ENCODE measurements at places on chromosomes 5 and 9.

GRCh38 chr5:88486431-88486830, 217.8 kb upstream of the TMEM161B start:
- DNase-seq: no peak

DNA sequence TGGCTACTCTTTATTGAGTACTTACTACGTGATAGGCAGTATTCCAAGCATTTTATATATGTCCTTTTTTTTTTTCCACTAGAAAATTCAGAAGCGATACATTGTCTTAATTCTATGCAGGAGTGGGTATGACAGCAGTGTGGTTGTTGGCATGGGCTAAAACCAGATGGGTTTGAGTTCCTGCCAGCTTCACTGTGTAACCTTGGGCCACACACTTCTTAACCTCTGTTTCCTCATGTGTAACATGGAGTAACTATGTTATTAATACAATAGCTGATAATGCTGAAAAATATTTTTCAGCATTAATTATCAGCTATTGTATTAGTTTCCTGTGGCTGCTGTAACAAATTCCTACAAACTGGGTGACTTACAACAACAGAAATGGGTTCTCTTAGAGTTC, 12.0 kb downstream of the SNX18 start:
- DNase-seq: no peak

DNA sequence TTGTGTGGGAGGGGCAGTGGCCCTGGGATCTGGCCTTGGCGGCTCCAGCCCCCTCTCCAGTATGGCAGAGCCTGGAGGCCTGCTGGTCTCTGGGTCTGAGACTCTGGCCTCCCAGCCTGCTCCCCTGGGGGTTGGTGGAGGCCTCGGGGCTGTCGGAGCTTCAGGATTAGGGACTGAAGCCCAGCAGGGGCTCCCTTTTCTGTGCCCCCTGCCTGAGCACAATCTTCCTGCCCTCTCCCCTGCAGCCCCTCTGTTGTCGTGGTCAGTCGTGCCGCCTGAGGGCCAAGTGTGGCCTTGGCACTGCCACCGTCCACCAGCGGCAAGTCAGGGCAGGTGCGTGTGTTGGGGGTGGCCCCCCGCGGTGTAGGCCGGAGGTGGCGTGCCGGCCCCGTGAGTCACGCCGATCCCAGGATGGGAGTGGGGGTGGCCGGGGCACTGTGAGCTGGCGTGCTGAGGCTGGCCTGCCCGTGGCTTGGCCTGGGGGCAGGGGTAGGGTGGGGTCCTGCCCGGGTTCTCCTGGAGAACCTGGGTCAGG, 53.6 kb downstream of the RXRA start:
- peak; percentile 20 for DNase-seq

DNA sequence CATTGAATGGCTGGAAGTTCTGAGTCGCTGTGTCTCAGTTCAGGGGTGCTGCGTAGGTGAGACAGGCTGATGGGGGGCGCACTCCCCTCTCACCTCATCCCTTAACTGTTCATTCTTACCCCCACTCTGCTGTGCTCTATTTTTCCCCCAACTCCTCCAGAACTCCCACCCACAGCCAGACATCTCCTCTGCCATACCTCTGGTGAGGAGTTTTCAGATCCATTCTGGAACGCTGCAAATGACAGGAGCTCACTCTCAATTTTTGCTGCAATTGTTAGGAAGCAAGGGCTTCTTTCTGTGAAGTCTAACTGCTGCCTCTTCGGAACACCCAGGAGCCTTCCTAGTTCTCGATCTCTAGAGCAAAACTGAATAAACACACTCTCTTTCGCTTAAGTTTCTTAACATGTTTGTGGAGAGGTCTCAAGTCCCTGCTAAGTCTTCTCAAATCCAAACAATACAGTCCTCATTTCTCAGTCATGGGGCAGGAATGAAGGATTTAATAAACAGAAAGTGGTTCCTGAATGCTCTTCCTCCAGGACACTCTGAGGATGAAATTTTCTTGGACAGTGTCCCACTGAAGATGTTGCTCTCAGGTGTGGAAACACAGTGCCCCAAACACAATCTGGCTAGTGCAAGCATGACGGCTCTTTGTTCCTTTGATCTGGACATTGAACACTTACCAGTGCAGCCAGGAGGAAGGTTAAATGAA, 387.7 kb downstream of the KDM4C start:
- DNase-seq: no peak

- DNase-seq: peak; percentile 38
Observed at GRCh38 chr5:120297616-120298015, 166.5 kb upstream of the PRR16 start.

- DNase-seq: peak; percentile 88
Observed at GRCh38 chr5:96516631-96517071, 83.6 kb upstream of the PCSK1 start.

DNA sequence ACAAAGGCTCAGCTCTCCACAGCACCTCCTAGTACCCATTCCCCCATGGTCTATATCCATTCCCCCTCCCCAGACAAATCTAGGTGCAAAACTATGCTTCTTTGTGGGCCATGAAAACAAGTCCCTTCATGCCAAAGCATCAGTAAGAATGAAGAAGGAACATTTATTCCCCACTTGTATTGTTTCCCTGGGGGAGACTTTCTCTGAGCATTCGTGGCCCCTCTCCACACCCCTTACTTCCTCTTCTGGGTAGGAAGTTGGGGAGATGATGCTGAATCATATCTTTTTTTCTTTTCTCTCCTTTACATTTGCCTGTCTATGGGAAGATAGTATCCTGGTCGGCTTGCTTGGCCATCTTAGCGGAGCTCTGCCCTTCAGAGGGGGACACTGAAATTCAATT, 246.8 kb downstream of the NSG2 start:
- DNase-seq: no peak

- no peak for DNase-seq
Observed at GRCh38 chr5:72035831-72036230, 71.4 kb upstream of the MAP1B start.

DNA sequence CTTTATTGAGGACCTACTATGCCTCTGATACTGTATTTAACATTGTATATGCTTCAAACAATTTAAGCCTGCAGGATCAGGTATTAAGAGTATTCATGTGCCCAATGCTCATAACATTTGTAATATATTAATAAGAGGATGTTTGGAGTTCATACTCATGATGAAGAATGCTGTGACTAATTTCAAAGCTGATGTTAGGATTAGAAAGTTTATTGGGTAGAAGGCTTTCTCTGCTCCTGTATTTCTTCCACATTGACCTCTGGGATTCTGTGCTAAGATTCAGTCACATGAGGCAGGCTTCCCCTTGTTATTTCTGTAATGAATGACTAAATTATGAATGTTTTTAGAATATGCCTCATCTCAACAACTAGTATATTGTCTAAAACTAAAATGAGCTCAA, 456.4 kb downstream of the NFIB start:
- DNase-seq: peak; percentile 84

- DNase-seq: no peak
Observed at GRCh38 chr9:100869326-100869725, 159.2 kb upstream of the PLPPR1 start.

GRCh38 chr9:117494401-117495090, 79.7 kb upstream of the ASTN2 start:
- DNase-seq: no peak

DNA sequence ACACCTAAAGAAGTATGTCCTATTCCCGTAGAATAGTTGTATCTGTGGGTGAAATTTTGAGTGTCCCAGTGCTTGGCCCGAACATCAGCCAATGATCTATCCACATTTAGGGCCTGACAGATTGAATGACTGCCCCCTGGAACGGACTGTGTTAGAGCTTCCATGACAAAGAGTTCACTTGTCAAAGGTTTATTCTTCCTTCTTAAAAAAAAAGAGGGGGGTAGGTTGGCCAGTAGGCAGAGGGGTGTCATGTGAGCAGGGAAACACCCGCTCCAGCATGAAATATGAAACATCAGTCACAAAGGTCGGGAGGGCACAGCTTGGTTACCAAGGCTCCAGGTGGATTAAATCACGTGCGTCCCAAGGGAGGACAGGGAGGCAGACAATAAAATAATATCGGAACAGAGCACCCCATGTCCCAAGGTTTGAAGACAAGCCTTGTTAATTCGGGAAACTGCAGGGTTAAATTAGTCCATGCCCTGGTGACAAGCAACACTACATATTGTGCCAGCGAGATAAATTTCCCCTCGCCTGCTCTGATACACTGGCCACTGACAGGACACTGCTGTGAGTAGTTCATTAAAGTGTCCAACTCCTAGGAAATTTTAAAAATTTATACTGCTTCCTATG, 401.2 kb downstream of the IRX1 start:
- DNase-seq: no peak

DNA sequence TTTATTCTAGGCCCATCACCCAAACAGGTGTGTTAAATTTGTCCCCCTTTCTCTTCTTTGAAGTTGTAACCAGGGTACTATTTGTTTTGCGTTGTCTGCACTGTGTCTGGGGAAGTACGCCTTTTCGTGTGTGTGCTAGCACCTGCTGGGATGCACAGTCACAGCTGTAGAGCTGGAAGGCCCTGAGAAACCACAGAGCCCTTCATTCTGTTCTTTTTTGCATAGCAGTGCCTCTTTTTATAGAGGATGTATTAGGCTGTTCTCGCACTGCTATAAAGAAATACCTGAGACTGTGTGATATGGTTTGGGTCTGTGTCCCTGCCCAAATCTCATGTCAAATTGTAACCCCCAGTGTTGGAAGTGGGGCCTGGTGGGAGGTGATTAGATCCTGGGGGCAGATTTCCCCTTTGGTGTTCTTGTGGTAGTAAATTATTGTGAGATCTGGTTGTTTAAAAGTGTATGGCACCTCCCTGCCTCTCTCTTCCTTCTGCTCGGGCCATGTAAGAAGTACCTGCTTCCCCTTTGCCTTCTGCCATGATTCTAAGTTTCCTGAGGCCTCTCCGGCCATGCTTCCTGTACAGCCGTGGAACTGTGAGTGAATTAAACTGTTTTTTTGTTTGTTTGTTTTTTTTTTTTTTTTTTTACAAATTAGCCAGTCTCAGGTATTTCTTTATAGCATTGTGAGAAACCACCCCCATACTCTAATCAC, 14.0 kb downstream of the SEC61B start:
- DNase-seq: no peak

- no peak for DNase-seq
Observed at GRCh38 chr5:13558408-13558807, 386.1 kb downstream of the DNAH5 start.

- no peak for DNase-seq
Observed at GRCh38 chr9:78668148-78668832, 371.4 kb downstream of the PSAT1 start.

GRCh38 chr9:20087481-20087880, 298.6 kb upstream of the SLC24A2 start:
- peak; percentile 41 for DNase-seq

GRCh38 chr5:98443881-98444280, 329.6 kb upstream of the RGMB start:
- no peak for DNase-seq

DNA sequence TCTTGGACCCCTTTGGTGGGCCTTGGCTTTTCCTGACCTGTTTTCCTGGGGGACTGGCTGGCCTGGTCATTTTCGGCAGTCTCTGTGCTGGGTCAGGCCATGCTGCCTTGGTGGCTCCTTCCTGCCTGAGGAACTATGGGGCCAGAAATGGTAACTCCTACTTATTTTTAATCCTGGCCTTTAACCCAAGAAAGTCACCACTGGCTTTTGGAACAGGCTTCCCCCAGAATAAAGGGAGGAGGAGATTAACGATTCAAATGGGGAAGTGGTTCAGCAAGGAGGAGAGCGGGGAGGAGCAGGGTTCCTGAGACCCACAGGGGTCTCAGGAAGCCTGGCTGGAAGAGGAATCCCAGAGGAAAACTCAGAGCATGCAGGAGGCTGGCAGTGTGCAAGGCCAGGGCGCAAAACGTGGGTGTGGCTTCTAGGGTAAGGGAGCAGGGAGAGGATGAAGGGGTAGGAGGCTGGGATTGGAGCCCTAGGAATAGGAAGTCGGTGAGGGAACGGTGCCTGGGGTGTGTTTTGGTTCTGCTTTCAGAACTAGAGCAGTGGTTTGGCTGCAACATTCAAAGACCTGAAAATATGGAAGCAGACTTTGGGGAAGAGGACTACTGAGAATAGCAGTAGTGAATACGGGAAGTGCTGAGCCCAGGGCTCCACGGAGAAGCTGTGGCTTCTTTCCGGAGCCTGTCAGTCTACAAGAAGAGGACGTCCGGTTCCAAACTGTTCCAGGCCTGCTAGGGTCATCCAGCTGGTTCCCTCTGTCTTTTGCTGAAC, 271.1 kb upstream of the KLF4 start:
- DNase-seq: no peak

- no peak for DNase-seq
Observed at GRCh38 chr9:7592321-7593316, 207.0 kb downstream of the DMAC1 start.

GRCh38 chr5:52789851-52790250, 2.1 kb downstream of the ITGA1 start:
- no peak for DNase-seq

GRCh38 chr5:59537961-59538749, 355.4 kb downstream of the PDE4D start:
- DNase-seq: no peak

- DNase-seq: peak; percentile 40
Observed at GRCh38 chr5:7902201-7902600, 33.3 kb downstream of the MTRR start.

DNA sequence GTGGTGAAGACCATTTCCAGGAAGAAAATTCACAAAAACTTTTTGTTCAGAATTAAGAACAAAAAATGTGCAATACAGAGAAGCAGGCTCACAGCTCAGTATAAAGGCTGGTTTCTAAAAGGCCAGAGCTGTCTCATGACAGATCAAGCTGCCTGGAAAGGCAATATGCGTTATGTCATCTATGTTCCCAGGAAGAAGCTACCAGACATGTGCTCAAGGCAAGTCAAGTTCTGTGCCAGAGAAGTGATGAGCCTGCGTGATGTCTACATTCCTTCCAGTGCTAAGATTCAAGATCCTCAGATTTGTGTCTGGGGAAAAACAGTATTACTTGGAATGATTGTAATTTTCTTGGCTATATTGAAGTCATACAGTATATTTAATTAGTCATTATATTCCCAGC, 104.3 kb downstream of the PDE4D start:
- DNase-seq: peak; percentile 59

- no peak for DNase-seq
Observed at GRCh38 chr9:105883847-105884246, 189.5 kb downstream of the TMEM38B start.

GRCh38 chr9:108950168-108950567, 16.0 kb downstream of the ABITRAM start:
- no peak for DNase-seq

DNA sequence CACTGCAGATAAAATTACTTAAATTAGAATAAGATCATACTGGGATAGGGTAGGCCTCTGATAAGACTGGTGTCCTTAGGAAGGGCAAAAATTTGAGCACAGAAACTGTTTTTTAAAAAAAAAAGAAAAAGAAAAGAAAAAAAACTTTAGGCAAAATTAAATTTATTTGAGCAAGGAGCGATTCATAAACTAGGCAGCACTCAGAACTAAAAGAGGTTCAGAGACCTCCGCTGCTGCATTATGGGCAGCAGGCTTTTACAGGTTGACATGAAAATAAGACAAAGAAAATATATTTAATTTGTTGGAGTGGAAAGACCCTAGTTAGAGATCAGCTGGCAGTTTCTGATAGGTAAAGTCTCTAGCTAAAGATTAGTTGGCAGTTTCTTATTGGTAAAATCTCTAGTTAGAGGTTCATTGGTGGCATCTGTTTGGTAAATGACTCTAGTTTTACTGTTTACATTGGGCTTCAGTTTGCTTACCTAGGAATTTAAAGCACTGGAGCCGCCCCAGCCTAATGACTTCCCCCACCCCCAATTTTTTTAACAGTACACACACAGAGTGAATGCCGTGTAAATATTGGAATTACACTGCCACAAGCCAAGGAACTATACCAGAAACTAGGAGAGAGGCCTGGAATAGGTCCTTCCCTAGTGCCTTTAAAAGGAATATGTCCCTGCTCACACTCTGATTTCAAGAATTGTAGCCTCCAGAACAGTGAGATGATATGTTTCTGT, 4.5 kb upstream of the PLPP6 start:
- no peak for DNase-seq

- DNase-seq: peak; percentile 51
Observed at GRCh38 chr5:74294231-74294705, 346.3 kb downstream of the ENC1 start.
